ENCODE measurements at places on chromosomes 6 and 20. TPM values are rescaled to one million over a fixed set of nuclear protein-coding genes. Genes with fewer than 3 reads are reported as not detected.

DNA sequence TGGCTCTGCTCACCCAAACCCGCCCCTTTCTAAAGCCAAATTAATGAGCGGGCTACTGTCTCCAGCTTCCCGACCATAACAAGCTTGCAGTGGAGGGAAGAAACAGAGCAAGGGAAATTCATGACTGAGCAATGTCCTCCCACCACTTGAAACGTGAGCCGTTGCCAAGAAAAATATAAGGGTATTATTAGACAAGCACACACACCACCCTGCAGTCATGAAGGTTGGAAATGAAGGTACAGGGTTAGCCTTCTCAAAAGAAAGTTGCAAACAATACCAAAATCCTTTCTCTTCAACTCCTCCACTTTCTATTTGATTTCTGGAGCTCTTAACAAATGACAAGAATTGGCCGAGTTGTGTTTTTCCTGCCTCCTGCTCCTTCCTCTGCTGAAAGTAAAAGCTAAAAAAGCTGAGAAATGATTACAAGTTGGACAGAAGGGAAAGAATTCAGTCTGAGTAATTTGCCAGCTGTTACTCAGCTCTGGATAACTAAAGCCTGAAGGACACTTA, 151.1 kb upstream of the B3GAT2 start:
- H3K4me3 ChIP-seq: no peak overlapping the region
- H3K27me3 ChIP-seq: peaks cover 15% of the 10 kb centered on the region
- H3K36me3 ChIP-seq: no peaks in the 10 kb centered on the region

DNA sequence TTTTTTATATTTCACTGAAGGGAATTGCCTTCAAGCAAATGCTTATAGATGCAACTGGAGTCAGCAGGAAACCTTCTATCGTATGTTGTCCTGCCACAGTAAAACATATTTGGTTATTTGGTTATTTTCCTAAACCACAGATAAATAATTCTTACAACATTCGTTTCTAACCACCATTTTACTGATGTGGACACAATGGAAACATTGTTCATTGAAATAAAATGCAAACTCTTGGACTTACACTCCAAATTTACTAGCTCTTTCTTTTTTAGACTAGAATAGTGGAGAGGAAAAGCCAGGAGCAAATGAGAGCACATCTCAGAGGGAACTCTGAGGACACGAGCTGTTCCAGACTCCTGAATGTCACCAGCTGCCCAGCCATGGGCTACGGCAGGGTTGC, 114.8 kb downstream of the RPS12 start:
- H3K27me3 ChIP-seq: peaks cover 23% of the 10 kb centered on the region
- no peaks in the 10 kb centered on the region for H3K4me1 ChIP-seq
- H3K4me3 ChIP-seq: no peak overlapping the region
- H3K36me3 ChIP-seq: no peaks in the 10 kb centered on the region

DNA sequence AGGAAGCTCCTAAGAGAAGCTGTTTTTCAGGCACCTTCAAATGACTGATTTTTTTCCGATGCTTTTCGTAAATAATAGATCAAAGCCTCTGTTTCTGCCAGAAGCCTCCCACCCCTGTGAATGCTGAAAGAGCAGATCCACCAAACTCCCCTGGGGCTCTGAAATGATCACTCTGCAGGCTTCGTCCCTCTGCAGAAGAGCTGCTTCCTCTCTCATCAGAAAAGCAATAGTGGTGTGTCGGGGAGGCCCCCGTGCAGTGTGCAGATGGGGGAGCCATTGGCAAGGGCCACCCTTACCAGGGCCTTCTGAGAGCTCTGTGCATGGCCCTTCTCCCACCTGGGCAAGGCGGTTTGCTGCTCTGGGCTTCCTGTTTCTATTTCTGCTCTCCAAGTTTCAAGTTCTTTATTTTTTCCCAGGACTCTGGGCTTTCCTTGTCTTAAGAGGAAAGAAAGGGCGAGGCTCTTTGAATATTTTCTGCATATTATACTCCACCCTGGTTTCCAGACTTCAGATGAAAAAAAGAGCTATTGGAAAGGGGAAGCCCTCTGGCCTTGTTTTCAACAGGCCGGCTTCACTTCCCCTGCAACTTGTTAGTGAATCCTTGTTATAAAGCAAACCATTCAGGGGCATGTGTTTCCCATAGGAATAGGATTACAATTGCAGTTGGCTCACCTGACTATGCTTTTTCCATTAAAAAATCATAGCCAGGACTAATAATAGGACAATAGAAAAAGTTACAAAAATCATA, 155.2 kb downstream of the TTLL2 start:
- H3K27me3 ChIP-seq: peaks cover 32% of the 10 kb centered on the region
- no peaks in the 10 kb centered on the region for H3K4me1 ChIP-seq
- H3K27ac ChIP-seq: no peak overlapping the region
- no peak overlapping the region for H3K4me3 ChIP-seq
- no peak for DNase-seq

GRCh38 chr6:100023798-100024197, 29.8 kb upstream of the MCHR2 start:
- no peak for DNase-seq
- no peak overlapping the region for H3K4me3 ChIP-seq
- no peaks in the 10 kb centered on the region for H3K27me3 ChIP-seq
- H3K27ac ChIP-seq: no peak overlapping the region

DNA sequence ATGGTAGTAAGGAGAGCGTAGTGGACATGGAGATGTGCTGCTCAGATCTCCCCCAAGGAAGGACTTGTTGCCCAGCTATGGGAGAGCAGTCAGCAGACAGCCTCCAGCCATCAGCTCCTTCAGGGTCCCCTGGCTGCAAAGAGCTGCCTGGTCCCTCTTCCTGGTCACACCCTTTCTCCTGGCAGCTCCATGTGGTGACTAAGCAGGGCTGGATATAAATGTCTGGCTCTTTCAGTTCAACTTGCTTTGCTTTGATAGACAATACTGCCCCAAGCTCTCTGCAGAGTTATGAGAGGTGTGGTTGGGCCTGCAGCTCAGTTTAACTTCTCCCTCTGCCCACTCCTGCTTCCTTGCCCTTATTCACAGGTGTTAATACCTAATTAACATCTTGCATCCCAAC, 64.1 kb upstream of the DDR1 start:
- H3K27me3 ChIP-seq: no peaks in the 10 kb centered on the region
- peaks cover 38% of the 10 kb centered on the region for H3K4me1 ChIP-seq
- peaks cover 22% of the 10 kb centered on the region for H3K36me3 ChIP-seq
- peak overlapping the region; percentile 93 for H3K27ac ChIP-seq
- no peak overlapping the region for H3K4me3 ChIP-seq

GRCh38 chr6:56246881-56247653, at the start of gene COL21A1:
Gene COL21A1 (minus strand): TSS chr6:56247580. CDS start chr6:56182618, 64,962 bp downstream.
- no peak for DNase-seq
- no peaks in the 10 kb centered on the region for H3K36me3 ChIP-seq
- no peak within 1 kb of the TSS for H3K27ac ChIP-seq
- H3K4me1 ChIP-seq: no peaks in the 10 kb centered on the region

GRCh38 chr6:87103977-87104601, 9.2 kb upstream of the CGA start:
- no peaks in the 10 kb centered on the region for H3K36me3 ChIP-seq
- no peak overlapping the region for H3K4me3 ChIP-seq
- H3K27ac ChIP-seq: no peak overlapping the region

DNA sequence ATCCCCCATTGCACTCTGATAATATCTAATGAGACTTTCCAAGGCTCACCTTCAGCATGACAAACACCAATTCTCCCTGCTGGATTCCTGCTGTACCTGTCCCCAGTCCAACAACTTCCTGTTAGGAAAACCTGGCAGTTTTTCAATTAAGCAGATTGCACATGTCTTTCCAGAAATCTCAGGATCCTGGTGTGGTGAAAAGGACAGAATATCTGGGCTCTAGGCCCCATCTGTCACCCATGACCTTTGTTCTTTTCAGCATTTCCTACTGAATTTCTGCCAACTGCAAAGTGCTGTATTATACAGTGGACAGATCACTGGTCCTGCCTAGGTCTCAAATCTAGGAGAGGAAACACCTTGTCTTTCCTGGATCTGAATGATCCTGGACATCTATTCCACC, 27.7 kb upstream of the DTNBP1 start:
- no peaks in the 10 kb centered on the region for H3K27me3 ChIP-seq
- H3K36me3 ChIP-seq: no peaks in the 10 kb centered on the region
- no peak overlapping the region for H3K4me3 ChIP-seq
- no peak overlapping the region for H3K27ac ChIP-seq
- H3K4me1 ChIP-seq: peaks cover 4% of the 10 kb centered on the region
- no peak for DNase-seq

DNA sequence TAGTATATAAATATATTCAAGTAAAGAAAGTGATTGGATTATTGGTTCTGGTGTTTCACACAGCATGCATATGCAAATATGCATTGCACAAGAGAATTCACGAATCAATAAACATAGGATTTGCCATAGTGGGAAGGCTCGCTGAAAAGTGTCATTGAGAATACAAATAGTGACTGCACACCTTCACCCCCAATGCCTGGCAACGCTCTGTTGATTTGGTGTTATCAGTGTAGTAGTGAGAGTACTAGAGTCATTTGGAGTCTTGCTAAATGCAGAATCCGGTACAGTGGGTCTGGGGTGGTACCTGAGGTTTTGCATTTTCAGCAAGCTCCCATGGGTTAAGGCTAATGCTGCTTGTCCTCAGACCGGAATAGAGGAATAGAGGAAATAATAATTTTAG, 49.7 kb upstream of the NAA20 start:
- DNase-seq: no peak
- H3K4me1 ChIP-seq: peaks cover 20% of the 10 kb centered on the region
- H3K4me3 ChIP-seq: no peak overlapping the region
- H3K36me3 ChIP-seq: no peaks in the 10 kb centered on the region

- H3K4me3 ChIP-seq: no peak overlapping the region
- no peaks in the 10 kb centered on the region for H3K36me3 ChIP-seq
- H3K27me3 ChIP-seq: no peaks in the 10 kb centered on the region
- no peak overlapping the region for H3K27ac ChIP-seq
- H3K4me1 ChIP-seq: peaks cover 12% of the 10 kb centered on the region
These were observed 210.0 kb downstream of the DLL1 start for GRCh38 chr6:170080828-170081371.

- H3K4me1 ChIP-seq: peaks cover 39% of the 10 kb centered on the region
- no peak overlapping the region for H3K27ac ChIP-seq
- H3K4me3 ChIP-seq: no peak overlapping the region
- peaks cover 1% of the 10 kb centered on the region for H3K36me3 ChIP-seq
- no peaks in the 10 kb centered on the region for H3K27me3 ChIP-seq
These were observed 37.0 kb downstream of the FOXO3 start for GRCh38 chr6:108597572-108598304.

- no peak overlapping the region for H3K27ac ChIP-seq
- no peak for DNase-seq
- H3K4me1 ChIP-seq: peaks cover 53% of the 10 kb centered on the region
- H3K4me3 ChIP-seq: no peak overlapping the region
- no peaks in the 10 kb centered on the region for H3K36me3 ChIP-seq
- peaks cover 8% of the 10 kb centered on the region for H3K27me3 ChIP-seq
These were observed 82.5 kb upstream of the ARID1B start for GRCh38 chr6:156694679-156695078.

- no peaks in the 10 kb centered on the region for H3K27me3 ChIP-seq
- no peaks in the 10 kb centered on the region for H3K4me1 ChIP-seq
- H3K4me3 ChIP-seq: no peak overlapping the region
- peaks cover 5% of the 10 kb centered on the region for H3K36me3 ChIP-seq
- H3K27ac ChIP-seq: no peak overlapping the region
- no peak for DNase-seq
These were observed 32.8 kb downstream of the GFRA4 start for GRCh38 chr20:3630429-3630828.

- H3K4me3 ChIP-seq: no peak overlapping the region
- no peak for DNase-seq
These were observed 353.1 kb downstream of the CD83 start for GRCh38 chr6:14470671-14471070.

DNA sequence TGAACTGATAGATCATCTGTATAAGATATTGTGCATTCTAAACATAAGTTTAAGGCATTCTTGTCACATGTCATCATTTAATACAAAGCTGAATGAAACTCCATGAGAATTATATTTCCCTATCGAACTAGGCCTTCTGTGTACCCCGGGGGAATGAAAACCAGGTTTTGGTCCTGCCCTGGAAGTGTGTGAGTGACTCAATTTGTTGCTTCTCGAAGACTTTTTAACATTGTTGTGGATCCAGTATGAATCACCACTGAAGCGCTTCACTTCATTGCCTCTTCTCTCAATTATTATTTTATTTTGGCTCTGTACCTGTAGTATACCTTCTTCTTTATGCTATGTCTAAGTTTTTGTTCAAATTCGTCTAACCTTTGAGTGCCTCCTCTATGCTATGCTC, 150.8 kb downstream of the GRIK2 start:
- no peak overlapping the region for H3K27ac ChIP-seq
- DNase-seq: no peak
- H3K27me3 ChIP-seq: no peaks in the 10 kb centered on the region
- no peaks in the 10 kb centered on the region for H3K4me1 ChIP-seq
- H3K4me3 ChIP-seq: no peak overlapping the region

DNA sequence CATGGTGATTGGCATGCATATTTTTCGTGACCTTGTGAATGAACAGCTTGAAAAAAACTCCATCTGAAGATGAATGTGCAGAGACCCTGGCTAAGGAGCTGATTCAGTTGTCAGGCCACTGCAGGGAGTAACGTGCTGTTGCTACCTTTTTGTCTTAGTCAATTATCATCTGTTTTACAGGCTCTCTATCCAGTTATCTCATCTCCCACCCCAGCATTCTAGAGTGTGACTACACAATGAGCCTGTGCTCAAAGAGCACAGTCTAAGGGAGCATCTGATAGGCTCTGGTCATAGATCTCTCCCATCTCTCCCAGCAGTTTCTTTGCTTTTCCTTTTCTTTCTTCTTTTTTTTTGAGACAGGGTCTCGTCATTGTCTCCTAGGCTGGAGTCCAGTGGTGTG, 45.5 kb downstream of the NDRG3 start:
- no peaks in the 10 kb centered on the region for H3K27me3 ChIP-seq
- no peaks in the 10 kb centered on the region for H3K36me3 ChIP-seq
- no peak for DNase-seq

GRCh38 chr6:17902974-17903373, 84.5 kb downstream of the KIF13A start:
- peaks cover 4% of the 10 kb centered on the region for H3K27me3 ChIP-seq
- H3K27ac ChIP-seq: no peak overlapping the region
- no peak for DNase-seq
- no peaks in the 10 kb centered on the region for H3K4me1 ChIP-seq
- H3K36me3 ChIP-seq: peaks cover 3% of the 10 kb centered on the region

DNA sequence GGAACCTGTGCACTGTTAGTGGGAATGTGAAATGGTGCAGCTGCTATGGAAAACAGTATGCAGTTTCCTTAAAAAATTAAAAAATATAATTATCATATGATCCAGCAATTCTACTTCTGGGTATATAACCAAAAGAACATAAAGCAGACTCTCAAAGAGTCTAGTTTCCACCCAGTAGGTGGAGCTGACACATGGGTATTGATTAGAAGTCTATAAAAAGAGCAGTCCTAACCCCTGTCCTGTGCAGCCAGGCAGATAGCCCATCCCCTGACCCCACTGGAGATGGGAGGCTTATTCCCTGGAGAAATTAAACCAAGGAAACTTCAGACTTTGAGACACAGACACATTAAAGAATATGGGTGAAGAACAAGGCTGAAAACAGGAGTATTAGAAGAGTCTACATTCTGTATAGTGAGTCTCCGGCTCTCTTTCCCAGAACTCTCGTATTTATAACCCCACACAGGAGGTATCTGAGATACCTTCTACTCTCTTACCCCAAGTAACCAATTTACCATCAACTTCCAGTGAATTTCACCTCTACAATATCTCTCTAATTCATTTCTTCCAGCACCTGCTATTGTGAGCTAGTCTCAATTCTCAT, 92.3 kb downstream of the SEL1L2 start:
- no peak overlapping the region for H3K27ac ChIP-seq
- H3K27me3 ChIP-seq: no peaks in the 10 kb centered on the region
- no peaks in the 10 kb centered on the region for H3K4me1 ChIP-seq
- DNase-seq: no peak
- H3K4me3 ChIP-seq: no peak overlapping the region

CFAP61 gene
- total RNA-seq: not detected

CRIP3 gene
- 4.1 TPM for total RNA-seq

RFX6 gene
- total RNA-seq: not detected

DNAAF9 gene
- total RNA-seq: 4.8 TPM

Measured in naive thymus-derived CD8-positive, alpha-beta T cell (primary cell).